ENCODE measurements at places on chromosomes 16 and 17.

- peak; percentile 68 for DNase-seq
Observed at GRCh38 chr16:87635541-87636049, 33.3 kb downstream of the JPH3 start.

- DNase-seq: no peak
Observed at GRCh38 chr17:45225051-45225700, 3.5 kb downstream of the FMNL1 start.

GRCh38 chr16:88411951-88412576 is 29.3 kb downstream of the ZNF469 start:
- DNase-seq: no peak

DNA sequence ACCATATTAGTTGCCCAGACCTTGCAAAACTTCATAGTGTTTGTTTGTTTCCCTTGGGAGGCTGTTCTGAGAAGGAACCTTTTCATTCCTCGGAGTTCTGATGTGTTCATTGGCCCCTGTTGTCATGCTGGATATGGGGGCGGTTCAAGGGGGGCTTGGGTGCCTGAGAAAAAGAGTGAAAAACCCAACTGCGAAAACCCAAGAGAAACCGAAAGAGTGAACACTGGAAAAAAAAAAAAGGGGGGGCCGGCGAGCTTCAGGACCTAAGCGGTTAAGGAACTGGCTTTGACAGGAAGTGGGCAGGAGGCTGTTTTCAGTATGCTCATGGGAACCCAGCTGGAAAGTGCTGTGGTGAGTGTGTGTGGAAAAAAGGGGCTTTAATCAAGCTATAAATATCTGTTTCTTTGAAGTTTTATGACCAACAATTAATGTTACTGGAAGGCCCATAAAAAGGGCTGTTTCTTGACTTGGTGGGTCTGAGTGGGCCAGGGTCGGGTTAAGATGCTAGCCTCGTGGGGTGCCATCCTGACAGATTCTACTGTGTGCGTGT is 510.7 kb downstream of the MAF start:
- DNase-seq: no peak

DNA sequence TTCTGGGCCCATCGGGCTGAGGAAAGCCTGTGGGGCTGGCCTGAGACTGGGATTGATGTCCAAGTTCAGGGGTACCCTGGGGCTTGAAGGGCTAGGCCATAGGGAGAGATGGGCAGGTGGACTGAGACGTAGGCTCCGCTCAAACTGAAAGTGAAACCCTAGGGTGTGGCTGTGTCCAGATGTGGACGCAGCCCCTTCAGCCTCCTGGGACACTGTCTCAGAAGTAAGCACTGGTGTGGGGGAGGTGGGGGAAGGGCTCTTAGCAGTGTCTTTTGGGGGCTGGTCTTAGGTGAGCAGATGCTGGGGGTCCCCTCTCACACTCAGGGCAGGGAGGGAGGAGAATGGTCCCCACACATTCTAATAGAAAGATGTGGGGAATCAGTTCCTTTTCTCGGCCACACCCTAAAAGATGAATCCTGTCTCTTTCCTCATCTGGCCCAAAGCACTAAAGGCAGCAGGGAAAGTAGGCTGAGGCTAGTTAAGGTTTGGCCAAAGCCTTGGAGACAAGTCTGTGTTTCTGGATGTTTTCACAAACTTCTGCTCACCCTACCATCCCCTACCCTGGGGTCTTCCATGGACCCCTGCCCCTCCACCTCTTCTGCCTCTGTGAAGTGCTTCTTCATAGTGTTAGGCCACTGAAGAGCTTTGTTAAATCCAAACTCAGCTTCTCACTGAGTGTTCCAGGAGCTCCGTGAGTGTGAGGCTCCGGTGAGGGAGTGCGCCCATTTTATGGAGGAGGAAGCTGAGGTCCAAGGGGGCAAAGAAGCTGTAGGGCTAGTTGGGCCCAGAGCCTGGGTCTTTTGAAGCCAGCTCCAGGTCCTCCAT is 5.6 kb downstream of the FMNL1 start:
- DNase-seq: no peak

- no peak for DNase-seq
Observed at GRCh38 chr17:69954241-69954925, 120.6 kb upstream of the KCNJ16 start.

DNA sequence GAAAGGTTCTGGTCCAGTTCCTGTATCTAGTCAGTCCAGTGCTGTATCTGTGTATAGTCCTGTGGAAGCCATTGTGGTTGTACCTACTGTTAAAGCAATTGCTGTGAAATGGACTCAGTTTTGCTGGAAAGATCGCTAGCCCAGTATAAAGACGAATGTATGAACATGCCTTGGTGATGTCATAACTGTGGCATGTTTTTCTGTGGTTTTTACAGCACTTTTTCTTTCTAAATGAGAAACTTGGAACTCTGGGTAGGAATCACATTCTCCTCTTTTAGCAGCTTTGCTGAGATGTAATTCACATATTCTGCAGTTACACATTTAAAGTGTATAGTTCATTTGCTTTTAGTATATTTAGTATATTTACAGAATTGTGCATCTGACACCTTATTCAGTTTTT is 58.1 kb downstream of the MAP2K4 start:
- DNase-seq: no peak

DNA sequence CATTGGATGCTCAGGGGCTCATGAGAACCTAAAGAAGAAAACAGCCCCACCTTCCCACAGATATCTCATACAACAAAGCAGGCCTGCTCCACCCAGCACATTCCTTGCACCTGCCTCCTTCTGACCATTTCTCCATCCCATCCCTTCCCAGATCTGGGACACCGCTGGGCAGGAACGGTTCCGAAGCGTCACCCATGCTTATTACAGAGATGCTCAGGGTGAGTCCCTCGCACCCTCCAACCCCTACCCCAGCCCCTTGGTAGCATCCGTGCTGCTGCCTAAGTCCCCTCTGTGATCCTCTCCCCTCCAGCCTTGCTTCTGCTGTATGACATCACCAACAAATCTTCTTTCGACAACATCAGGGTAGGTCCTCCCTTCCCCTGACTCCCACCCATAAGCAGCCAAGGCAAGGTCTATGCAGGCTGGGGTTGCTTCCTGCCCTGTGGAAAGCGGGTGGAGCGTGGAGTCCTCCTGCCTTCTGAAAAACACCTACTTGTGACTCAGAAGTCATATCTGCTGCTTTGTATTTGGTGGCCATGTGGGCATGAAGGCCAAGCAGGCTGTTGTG is 5.4 kb upstream of the NHERF1 start:
- no peak for DNase-seq

GRCh38 chr17:74768069-74768762 is 7.9 kb downstream of the NAT9 start:
- no peak for DNase-seq

GRCh38 chr16:11610580-11610979 is 23.9 kb upstream of the LITAF start:
- DNase-seq: no peak

DNA sequence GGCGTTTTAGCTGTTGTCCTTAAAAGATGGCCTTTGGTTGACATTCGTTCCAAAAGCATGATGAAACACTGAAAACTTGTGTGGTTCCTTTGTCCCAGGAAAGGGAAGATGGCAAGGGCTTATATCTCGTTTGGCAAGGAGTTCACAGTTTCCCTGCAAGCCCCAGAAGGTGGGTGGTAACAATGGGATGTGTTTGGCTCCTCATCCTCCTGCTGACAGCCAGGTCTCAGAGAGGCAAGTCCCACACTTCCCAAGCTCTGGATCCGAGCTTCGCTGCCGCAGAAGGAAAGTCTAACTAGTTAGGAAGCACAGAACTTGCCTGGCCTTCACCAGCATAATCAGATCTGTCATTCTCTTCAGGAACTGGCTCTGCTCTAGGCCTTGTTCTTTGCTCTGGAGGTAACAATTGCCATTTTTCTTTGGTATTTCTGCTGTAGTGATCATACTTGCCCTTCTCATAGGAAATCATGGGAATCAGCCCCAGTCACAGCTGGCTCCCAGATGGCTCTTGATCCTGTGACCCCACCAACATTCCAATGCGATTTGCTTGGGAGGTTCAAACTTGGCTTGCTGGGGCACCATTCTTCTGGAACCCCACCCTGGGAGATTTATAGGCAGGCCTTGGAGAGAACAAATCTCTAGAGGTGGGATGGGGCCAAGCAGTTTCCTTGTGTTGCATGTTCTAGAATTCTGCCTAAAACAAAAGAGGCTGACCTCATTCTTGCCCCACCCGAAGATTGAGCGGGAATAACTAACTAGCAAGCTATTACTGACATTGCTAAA is 17.9 kb downstream of the KPNA2 start:
- peak; percentile 50 for DNase-seq

DNA sequence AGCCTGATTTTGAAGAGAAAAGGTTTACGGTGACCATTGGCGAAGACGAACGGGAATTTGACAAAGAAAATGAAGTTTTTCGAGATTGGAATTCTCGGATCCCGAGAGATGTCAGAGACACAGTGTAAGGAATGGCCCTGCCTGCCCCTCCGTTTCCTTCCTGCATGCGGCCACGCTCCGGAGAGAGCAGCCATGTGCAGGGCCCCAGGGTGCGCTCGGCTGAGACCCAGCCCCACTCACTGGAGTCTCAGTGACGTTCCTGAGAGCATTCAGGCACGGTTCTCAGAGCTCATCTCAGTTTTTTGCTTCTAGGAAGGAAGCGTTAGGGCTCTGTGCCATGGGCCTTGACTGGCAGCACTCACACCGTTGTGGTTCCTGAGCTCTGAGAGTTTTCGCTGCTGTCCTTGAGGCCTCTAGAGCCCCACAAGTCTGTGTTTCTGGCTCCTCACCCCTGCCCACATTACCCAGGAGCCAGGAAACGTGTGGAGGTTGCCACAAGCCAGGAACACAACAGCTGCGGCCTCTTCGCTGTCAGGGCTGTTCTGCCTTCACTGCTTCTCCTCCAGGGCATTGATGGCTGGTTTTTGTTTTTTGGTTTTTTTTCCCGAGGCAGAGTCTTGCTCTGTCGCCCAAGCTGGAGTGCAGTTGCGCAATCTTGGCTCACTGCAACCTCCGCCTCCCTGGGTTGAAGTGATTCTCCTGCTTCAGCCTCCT is 29.8 kb downstream of the ZC3H18 start:
- DNase-seq: no peak

DNA sequence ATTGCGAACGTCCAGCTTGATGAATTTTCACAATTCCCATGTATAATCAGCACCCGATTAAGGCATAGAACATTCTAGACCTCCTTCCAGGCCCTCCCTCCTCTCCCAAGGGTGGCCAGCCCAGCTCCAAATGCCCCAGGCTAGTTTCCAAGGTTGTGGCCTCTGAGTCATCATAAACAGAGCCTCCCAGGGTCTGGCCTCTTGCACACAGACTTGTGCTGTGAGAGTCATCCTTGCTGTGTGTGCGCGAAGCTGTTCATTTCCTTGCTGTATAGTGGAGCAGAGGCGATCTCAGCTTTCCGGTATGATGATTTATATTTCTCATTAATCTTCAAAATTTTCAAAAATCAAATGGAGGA is 20.5 kb upstream of the JPH3 start:
- DNase-seq: peak; percentile 82

DNA sequence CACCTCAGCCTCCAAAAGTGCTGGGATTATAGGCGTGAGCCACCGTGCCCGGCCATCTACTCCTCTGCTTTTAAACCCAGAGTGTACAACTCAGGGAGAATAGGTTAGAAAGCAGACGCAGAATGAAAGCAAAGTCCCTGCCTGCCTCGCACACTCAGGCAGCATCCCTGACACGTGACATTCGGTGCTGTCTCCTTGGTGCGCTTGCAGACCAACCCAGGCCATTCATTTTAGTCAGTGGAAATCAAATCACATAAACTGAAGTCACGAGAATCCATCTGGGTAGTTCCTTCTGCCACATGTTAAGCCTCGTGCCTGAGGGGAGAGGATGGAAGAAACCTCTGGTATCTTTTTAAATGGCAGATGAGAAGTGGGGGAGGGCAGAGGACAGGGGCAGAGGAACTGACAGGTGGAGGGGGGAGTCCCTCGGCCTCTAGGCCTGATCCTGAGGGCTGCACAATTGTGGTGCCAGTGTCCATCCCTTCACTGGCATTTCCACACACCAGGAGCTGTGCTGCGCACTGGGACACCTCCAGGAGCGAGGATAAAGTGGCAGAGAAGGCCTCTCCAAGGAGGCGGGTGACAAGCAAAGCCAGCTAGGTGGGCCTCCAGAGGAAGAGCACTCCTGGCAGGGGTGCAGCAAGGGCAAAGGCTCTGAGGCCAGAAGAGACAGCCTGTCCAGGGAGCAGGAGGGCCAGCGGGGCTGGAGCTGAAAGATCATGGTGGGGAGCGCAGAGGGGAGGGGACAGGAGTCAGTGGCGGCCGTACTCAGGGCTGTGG is 196.3 kb downstream of the KATNIP start:
- DNase-seq: no peak

- DNase-seq: peak; percentile 79
Observed at GRCh38 chr17:33750943-33751701, 458.0 kb upstream of the ASIC2 start.

GRCh38 chr16:1945559-1946391 is 2.8 kb upstream of the MSRB1 start:
- DNase-seq: peak; percentile 41

DNA sequence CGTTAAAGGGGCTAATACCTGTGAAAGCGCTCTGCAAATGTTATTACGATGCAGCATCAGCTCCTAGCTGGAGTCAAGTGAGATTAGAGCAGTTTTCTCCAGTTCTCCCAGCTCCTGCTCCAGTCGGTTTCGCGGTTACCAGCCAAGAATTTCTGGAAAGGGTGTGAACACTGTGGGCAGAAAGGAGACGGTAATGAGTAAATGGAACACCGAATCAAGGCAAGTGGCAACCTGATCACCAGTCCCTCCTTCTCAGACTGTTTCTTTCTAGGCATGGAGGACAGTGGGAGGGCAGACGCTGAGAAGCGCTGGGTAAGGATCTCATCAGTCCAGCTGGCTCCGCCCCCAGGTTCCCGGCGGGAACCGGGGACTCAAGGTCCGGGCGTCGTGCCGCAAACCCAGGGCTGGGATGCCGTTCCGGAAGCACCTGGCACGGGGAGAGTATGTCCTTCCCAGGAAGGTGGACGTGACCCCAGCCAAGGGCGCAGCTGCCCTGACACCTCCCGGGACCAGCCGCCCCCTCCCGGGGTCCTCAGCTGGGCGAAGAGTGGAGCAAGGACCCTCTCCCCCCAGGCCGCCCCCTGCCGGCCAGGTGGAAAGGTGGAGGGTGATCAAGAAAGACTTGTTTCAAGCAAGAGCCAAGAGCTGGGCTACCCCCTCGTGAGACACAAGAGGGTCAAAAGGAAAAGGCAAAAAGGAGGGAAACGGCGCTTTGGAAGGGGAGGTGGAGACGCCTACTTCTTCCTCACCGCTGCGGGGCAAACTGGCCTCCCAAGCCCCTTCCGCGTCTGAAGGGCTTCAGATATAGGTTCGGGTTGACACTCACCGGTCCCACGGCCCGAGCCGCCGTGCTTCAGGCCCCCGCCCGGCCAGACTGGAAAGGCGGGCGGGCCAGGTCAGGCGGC is 481 bp downstream of the MYO19 start:
- DNase-seq: peak; percentile 74

DNA sequence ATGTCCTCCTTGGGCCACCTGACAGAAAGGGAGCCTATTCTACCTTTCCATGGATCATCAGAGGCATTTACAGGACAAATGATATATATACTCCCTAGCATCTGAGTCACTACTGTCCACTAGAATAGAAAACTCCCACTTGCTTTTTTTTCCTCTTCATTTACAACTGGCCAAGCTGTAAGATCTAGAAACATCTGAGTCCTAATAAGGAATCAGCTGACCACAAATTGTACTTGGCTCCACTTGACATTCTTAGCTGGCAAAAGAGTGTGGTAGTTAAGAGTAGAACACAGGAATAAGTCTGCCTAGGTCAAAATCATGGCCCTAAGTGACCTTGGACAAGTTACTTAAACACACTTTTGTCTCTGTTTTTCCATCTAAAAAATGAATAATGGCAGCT is 5.2 kb downstream of the RUSF1 start:
- no peak for DNase-seq

- DNase-seq: peak; percentile 78
Observed at GRCh38 chr16:424033-424622, 1.3 kb upstream of the RAB11FIP3 start.

Data from ureter (tissue), 1 donor.